ENCODE measurements at places on chromosomes 11 and 22. TPM values are rescaled to one million over a fixed set of nuclear protein-coding genes. Genes with fewer than 3 reads are reported as not detected.

CHRNA10 gene
- total RNA-seq: 1.8 TPM

CCDC157 gene
- total RNA-seq: 5.2 TPM

GPR83 gene
- 3.6 TPM for total RNA-seq

PARVA gene
- total RNA-seq: 9.5 TPM

GAL gene
- not detected for total RNA-seq

CREB3L1 gene
- total RNA-seq: 2.4 TPM

VWA5A gene
- total RNA-seq: 13.9 TPM

ARFIP2 gene
- total RNA-seq: 22.3 TPM

PNPLA5 gene
- total RNA-seq: not detected

NCR3LG1 gene
- total RNA-seq: 9.1 TPM

ART1 gene
- total RNA-seq: not detected

CARNS1 gene
- total RNA-seq: 0.18 TPM

HPX gene
- total RNA-seq: 4.4 TPM

APOL5 gene
- total RNA-seq: not detected

ASPHD2 gene
- 6.7 TPM for total RNA-seq

ADM2 gene
- 0.09 TPM for total RNA-seq

DUSP8 gene
- 6.7 TPM for total RNA-seq

MUC6 gene
- total RNA-seq: under 0.01 TPM

IGLL1 gene
- not detected for total RNA-seq

CD6 gene
- 0.27 TPM for total RNA-seq

SHANK3 gene
- total RNA-seq: 6.4 TPM
